ENCODE measurements at places on chromosomes 3 and 15.

GRCh38 chr15:44183363-44183762, 11.7 kb downstream of the FRMD5 start:
- no peak for DNase-seq

GRCh38 chr15:79184465-79184892, 93.9 kb upstream of the RASGRF1 start:
- DNase-seq: peak; percentile 32

- DNase-seq: no peak
Observed at GRCh38 chr15:89340573-89340972, 5.9 kb upstream of the POLG start.

GRCh38 chr3:189288348-189289235, 116.8 kb downstream of the TPRG1 start:
- no peak for DNase-seq

DNA sequence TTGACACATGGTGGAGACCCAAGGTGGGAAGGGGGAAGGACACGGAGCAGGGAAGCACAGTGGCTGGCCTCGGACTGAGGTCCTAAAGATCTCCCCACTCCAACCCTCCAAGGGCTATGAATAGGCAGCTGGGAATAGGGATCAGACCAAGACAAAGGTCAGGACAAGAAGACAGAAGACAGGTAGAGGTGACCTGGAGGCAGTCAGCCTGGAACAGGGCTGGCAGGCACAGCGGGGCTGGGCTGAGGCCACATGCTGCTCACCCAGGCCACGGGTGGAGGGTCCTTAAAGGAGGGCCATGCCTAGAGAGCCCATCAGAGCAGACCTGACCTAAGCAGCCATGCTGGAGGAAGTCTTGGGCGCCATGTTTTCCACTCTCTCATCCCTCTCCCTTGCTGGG, 2.7 kb upstream of the PLA2G4D start:
- DNase-seq: no peak

- DNase-seq: no peak
Observed at GRCh38 chr3:196524527-196524926, 9.4 kb upstream of the SMCO1 start.

DNA sequence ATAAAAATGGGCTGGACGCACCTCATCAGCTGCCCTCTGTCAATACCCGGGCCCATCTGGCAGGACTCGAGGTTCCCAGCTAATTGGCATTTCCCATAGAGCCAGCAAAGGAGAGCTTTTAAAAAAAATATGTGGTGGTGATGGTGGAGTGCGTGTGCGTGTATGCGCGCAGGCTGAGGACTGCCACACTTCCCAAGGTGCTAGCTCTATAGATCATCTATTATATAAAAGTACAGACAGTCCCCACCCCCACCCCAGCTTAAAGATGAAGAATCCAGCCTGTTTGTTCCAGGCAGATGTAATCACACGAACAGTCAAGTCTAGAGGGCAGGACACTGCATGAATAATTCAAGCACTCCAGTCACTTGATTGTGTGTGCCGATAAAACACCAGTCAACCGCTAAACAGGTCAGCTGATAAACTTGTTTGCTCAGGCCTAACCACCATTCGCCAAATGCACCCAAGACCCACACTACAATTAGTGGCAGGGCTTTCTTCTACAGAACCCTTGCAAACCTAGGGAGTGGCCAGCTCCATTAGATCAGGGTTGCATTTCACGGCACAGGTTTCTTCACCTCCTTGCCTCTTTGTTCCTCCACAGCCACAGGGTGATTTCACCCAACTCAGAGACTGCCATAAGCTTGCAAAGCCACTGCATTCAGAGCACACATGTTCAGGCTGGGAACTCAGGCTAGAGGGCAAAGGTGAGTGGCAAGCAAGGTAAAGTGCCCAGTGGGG, 5.8 kb downstream of the TLE3 start:
- DNase-seq: no peak

All from stimulated activated CD8-positive, alpha-beta memory T cell treated with anti-CD3 and anti-CD28 coated beads, Interleukin-7, amount 100 ng/mL, for 24 hours (primary cell).